ENCODE measurements at places on chromosomes 1 and 21.

DNA sequence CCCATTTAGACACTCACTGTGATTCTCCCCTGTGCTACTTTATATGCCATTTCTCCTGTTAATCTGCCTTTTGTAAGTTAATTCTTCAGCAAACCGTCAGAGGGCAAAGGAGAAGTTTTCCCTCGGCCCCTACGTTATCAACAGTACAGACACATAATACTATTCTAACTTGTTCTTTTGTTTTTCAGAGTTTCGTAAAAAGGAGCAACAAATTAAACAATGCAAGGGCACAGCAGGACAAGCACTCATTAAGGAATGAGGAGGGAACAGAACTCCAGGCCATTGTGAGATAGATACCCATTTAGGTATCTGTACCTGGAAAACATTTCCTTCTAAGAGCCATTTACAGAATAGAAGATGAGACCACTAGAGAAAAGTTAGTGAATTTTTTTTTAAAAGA, 32.3 kb downstream of the CNN3 start:
- DNase-seq, result no peak

GRCh38 chr1:175171036-175171913, 21.3 kb downstream of the KIAA0040 start:
- DNase-seq, result no peak

DNA sequence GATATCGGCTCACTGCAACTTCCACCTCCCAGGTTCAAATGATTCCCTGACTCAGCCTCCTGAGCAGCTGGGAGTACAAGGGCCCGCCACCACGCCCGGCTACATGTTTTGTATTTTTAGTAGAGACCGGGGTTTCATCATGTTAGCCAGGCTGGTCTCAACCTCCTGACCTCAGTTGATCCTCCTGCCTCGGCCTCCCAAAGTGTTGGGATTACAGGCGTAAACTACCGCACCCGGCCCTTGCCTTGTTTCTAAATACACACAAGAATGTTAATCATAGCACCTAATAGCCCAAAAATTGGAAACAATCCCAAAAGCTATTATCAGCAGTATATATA, 1.2 kb upstream of the MSTO1 start:
- DNase-seq, result no peak

DNA sequence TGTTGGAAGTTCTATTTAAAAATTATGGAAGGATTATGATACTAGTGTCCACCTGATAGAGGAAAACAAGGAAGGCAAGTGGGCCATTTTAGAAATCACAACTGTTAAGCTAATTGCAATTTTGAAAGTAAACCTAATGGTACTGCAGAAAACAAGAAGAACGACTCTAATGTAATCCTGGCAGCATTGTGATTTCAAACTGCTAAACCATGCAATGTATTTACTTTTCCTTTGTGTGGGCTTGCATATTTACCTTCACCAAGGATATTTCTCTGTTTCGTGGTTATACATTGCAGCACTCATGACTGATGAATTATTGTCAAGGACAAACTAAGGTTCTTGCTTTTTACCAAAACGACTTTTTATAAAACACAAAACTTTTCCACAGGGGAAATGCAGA, 88.1 kb downstream of the TM2D1 start:
- no peak for DNase-seq

DNA sequence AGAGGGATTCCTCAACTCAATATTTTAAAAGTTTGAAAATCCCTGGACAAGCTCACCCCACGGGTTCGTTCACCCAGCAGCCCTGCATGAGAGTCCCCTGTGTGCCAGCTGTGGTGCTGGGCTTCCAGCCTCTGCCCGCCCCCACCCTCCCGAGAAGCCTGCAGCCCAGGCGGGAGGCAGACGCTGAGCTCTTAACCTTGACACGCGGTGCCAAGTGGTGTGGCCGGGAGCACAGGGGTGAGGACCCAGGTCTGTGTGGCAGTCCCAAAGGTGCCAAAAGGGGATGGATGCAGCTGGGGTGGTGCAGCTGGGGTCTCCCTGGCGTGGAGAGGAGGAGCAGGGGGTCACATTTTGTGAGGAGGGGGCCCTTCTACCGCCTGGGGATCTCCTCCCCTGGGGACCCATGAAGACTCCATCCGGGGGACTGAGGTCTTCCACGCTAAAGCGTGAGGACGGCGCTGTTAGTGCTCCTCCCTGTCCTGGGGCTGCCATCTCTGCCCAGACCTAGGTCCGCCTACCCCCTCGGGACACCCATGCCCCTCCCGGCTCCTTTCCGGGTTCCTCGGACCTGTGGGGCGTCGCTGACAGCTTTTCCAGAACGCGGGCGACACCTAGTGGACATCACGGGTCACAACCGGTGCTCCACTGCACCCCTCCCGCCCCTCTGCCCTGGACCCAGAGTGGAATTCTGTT, 12.9 kb downstream of the PLA2G2F start:
- DNase-seq, result peak; percentile 67

- DNase-seq, result no peak
These were observed 141.4 kb downstream of the PSMG1 start for GRCh38 chr21:39041816-39042215.

DNA sequence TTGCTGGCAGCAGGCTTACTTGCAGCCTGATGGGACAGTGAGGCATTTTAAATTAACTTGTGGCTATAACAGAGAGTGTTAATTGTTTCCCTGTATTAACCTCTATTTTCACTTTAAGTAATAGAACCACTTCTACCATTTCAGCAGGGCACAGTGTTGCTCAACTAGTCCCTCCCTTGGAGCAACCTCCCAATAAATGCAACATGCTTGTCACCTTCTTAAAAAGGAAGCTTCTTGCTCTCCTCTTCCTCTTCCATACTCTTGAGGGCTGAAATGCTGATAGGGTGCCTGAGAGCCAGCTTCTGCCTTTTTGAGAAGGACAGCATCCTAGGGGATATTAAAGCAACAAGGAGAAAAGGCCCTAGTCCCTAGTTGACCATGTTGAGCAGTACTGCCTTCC, 52.1 kb downstream of the C4BPA start:
- DNase-seq, result no peak

- no peak for DNase-seq
These were observed 16.1 kb downstream of the TOMM20 start for GRCh38 chr1:235112297-235113182.

- no peak for DNase-seq
These were observed 69.5 kb downstream of the TMPRSS15 start for GRCh38 chr21:18334066-18334465.

- DNase-seq, result no peak
These were observed 23.4 kb downstream of the PDPN start for GRCh38 chr1:13607002-13607401.

GRCh38 chr1:224880593-224881307, 48.7 kb upstream of the DNAH14 start:
- no peak for DNase-seq

DNA sequence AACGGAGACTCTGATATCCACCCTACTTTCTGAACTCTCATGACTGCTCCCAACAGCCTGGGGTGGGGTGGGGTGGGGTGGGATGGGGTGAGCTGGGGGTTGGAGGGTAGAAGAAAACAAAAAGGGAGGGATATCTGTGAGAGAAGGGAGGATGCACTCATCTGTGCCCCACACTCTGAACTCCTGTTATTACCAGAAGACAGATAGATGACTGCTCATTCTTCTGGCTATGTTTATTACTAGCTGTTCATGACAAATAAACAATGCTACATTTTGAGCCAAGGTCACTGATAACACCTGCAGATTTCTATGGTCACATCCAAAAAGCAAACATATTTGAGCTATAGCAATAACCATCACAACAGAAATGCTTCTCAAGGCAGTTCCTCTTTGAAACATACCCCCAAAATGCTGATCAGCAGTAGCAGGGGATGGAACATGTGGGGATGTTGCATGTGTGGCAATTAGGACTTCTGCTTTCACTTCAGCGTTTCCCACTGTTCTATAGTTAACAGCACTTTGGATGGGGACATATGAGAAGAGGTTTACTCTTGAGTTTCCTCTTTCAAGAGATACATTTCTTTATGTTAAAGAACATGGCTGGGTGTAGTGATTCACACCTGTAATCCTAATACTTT, 43.3 kb downstream of the GPR3 start:
- no peak for DNase-seq

GRCh38 chr1:240027059-240027462, 64.6 kb upstream of the FMN2 start:
- no peak for DNase-seq

- DNase-seq, result no peak
These were observed 36.3 kb downstream of the COQ8A start for GRCh38 chr1:226976276-226976977.

DNA sequence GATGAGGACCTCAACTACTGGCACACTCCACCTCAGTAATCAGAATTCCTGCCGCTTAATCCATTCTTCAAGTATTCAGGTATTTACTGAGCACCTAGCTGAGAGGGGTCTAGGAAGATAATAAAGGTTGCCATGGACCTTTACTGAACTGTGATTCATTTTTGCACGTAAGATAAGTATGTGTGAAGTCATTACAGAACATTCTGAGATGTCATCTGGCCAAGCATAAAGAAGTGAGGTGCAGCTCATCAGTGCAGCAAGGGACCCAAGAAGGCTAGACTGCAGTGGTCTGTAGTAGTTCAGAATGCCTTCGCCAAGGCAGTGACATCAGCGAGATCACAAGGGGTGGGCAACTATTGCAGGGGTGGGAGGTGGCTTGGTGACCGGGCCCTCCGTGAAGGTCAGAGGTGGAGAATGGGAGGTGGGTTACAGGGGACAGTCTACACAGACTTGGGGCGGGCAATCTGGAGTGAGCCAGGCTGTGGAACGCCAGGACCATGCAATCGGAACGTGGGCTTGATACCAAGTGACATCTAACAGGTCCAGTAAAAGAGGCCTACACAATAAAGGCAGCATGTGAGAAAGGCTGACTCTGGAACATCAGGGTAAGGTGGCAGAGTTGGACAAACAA, 107.4 kb downstream of the SLC45A1 start:
- no peak for DNase-seq

- no peak for DNase-seq
These were observed 52.3 kb downstream of the ADAMTS5 start for GRCh38 chr21:26914557-26914956.

DNA sequence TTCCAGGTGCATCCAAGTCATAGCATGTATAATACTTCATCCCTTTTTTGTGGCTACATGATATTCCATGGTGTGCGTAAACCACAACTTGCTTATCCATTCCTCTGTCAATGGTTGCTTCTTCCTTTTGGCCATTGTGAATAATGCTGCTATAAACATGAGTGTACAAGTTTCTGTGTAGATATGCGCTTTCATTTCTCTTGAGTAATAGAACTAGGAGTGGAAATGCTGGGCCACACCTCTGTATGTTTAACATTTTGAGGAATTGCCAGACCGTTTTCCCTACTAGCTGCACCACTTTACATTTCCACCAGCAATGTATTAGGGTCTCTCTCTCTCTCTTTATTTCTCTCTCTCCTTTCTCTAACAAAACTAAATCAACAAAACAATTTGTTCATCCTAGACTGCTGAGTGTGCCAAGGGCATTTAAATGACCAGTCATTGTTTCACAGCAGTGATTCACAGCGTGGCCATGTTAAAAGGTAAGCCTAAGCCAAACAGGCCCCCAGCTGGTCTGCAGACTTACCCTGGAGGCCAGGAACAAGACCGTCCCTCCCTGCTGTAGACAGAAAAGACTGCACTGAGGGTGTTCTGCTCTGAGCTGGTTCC, 53.2 kb upstream of the LYST start:
- no peak for DNase-seq

GRCh38 chr1:227816750-227817446, 1.4 kb downstream of the PRSS38 start:
- DNase-seq, result no peak

- DNase-seq, result peak; percentile 16
These were observed 193.9 kb upstream of the LMO4 start for GRCh38 chr1:87134625-87135328.
